AG04450 (cell line): ENCODE measurements at places on chromosomes 12 and 14.

DNA sequence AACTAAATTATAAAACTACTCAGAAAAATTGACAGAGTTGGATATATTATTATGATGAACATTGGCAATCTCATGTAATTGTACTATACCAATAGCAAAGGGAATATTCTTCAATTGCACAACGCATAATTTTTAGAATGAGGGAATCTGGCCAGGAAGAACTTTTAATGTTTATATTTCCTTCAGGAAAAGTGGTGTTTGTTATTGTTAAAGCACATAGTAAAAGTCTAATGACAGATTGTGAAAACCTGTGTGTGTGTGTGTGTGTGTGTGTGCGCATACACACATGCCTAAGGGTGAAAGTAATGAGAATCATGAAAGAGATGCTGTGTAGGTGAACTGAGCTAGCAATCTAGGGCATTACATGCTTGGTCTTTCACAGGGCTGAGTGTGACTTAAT lies 877.7 kb downstream of the SLC6A15 start:
- no peak for DNase-seq

DNA sequence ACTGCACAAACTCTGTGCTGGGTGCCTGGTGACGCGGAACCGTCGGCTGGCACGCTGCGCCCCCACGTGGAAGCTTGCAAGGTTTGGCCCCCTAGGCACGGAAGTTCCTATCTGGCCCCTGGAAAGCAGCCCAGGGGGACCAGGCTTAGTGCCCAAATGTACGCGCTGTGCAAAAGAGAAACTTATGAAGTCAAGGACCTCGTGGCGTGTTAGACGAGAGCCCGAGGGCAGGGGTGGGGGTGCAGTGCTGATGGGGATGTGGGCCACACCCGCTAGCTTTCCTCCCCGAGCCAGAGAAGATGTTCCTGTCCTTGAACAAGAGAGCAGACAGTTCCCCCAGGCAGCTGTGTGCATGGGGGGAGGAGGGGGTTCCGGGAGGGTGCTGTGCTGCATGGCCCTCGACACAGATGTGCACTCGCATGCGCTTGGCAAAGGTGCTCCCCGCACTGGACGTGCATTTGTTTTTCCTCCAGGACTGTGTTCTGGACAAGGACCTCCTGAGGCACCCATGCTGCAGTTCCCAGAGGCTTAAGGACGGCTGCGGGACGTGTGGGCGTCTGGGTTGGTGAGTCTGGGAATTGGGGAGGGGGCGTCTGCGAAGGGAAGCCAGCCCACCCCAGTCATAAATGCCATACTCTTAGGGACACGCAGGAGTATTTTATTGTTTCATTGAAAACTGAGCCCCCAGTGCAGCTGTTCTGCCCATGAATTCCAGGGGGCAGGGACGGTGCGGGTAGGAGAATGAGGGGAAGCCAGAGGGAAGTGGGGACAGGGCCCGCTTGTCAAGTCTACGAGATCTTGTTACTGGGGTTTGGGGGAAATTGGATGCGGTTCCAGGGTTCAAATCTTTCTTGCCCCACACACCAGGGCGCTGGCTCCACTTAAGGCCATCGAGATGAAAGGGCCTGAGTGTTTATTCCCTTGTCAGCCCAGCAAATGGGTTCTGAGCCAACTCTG lies 80.0 kb downstream of the NTF3 start:
- DNase-seq, result peak; percentile 23

DNA sequence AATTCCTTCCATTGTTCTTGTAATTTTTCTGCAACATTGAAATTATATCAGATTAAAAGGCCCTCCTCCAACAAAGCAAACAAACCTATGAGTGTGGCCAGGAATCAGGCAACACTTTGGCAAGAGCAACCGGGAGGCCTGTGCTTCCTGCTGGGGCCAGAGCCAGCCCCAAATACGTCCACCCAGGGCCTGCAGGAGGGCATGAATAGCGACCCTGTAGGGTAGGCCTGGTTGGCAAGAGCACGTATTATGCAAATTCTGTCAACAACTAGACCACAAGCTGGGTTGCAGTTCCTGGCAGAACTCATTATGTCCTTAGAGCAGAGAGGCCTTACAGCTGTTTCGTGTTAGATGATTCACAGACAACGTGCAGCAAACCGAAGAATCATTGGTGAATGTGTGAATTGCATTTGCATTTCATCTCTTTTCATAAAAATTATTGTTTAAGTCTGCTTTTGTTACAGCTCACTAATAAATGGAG lies 26.9 kb upstream of the LGALS3 start:
- DNase-seq, result peak; percentile 84

GRCh38 chr12:117874842-117875434 lies 93.9 kb downstream of the KSR2 start:
- peak; percentile 13 for DNase-seq
